ENCODE measurements at places on chromosomes 5 and 9. TPM values are rescaled to one million over a fixed set of nuclear protein-coding genes. Genes with fewer than 3 reads are reported as not detected.
A peak's percentile ranks its signal among the peaks of the same experiment; 100 is the strongest.

NDUFS4 gene
- total RNA-seq: 80.7 TPM

IFNA2 gene
- total RNA-seq: not detected

DNA sequence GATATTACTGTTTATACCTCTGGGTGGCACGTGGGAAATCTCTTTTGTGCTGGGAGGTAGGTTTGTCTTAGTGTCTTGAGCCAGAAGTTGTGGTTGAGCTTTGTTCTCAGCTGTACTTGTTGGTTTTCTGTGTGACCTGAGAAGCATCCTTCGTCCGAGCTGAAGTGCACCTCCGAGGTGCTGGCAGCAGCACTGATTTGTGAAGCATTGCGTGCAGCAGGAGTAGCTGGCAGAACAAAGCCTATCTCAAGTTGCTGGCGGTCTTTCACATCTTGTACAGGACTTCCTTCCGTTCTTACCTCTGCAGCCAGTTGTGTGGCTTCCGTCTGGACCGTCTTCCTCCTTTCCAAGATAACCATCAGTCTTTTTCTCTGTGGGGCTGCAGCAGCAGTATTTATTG is 4.3 kb downstream of the PRRC2B start:
- DNase-seq: no peak

CSF2 gene
- total RNA-seq: not detected

RMI1 gene
- total RNA-seq: 10.9 TPM

- no peak for DNase-seq
Observed at GRCh38 chr5:95256991-95257390, 27.9 kb downstream of the MCTP1 start.

DNA sequence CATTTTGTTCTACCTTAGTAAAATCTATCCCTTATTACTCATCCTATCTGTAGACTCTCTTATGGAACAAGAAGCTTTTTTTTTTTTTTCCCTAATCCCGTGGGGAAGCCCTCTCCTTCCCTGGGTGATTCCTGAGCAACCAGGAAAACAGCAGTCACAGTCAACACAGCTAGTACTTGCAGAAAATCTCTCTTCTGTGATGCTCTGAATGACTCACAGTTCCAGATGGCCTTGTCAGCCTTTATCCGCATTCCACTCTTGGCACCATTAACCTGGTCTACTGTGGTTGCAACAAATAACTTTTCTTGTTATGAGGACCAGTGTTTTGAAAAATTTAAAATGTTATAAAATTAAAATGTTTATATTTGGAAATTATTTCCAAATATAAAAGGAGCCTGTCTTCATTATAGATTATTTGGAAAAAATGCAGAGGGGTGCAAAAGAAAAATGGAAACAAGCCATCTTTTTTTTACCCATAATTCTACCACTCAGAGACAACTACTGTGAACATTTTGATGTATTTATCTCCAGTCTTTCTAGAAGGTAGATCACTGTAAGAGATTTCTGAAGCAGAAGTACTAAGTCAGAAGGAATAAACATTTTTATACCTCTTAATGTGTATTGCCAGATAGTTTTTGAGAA is 486.7 kb downstream of the RAB3C start:
- DNase-seq: peak; percentile 74

- no peak for DNase-seq
Observed at GRCh38 chr5:1195916-1196315, 5.5 kb upstream of the SLC6A19 start.

DNA sequence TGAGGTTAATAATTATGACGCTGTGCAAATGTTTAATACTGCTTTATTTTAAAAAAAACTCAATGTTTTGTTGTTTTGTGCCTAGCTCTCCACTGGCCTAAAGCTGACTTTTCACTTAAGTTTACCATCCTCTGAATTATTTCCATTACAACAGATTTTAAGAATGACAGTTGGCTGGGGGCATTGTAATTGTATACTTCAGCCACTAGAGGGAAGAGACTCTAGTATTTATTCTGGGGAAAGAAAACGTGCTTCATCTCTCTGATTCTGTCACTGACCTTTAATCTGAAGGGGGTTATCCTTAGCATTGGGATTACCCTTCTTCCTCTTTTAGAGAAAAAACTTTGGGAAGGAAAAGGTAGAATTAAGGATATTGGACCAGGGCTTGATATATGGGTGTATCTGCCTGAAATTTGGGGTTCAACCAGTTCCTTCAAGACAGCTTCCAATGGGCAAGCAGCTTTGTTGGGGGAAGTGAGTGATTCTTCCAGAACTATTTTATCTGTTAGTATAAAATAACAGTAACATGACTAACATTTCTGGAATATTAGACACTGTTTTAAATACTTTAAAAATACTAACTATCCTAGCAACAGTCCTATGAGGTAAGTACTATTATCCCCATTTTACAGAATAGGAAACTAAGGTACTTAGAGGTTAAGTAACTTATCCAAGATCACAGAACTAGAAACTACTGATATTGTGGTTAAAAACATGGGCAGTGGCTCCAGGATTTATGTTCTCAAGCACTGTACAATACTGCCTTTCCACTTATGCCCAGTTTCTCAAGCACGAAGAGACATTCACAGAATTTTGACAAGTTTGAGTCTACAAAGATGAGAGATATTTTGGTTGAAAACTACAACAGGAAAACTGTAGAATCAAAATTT is 208.4 kb downstream of the CD180 start:
- no peak for DNase-seq

GRCh38 chr5:150469718-150470469 is 20.4 kb upstream of the RPS14 start:
- peak; percentile 65 for DNase-seq

PCDHB11 gene
- total RNA-seq: 8.9 TPM

- DNase-seq: no peak
Observed at GRCh38 chr5:158179271-158179670, 320.3 kb upstream of the CLINT1 start.

SHOC1 gene
- 0.58 TPM for total RNA-seq

NEURL1B gene
- 17.8 TPM for total RNA-seq

DNA sequence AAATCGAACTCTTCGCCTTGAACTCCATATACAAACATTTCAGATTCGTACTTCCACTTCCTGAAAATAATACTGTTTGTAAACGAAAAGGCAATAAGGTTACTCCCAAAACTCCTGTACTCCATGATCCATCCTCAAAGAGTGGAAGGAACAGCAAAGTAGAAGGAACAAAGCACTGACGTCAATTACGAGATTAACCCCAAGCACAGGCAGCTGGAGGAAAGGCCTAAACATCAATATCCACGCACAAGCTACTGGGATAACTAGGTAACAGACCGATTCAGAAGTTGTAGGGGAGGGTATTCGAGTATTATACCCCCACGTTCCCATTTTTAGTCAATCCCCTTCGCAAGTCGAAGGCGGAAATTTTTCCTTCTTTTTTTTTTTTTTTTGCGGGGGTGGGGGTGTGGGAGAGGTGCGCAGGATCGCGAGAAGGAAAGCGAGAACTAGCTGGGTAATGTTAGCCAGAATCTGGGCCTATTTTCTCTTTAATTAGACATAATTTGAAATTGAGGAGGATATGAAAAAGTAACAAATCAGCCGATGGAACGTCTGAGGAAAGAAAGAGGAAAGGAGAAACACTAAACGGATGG is 909 bp downstream of the AFF4 start:
- peak; percentile 24 for DNase-seq

SLC6A3 gene
- 0.23 TPM for total RNA-seq

- DNase-seq: no peak
Observed at GRCh38 chr5:158953929-158954534, 145.7 kb downstream of the EBF1 start.

GRCh38 chr9:117763314-117763713 is 59.1 kb downstream of the TLR4 start:
- DNase-seq: no peak

GRCh38 chr5:116038817-116039216 is 6.5 kb downstream of the ARL14EPL start:
- DNase-seq: no peak

DNA sequence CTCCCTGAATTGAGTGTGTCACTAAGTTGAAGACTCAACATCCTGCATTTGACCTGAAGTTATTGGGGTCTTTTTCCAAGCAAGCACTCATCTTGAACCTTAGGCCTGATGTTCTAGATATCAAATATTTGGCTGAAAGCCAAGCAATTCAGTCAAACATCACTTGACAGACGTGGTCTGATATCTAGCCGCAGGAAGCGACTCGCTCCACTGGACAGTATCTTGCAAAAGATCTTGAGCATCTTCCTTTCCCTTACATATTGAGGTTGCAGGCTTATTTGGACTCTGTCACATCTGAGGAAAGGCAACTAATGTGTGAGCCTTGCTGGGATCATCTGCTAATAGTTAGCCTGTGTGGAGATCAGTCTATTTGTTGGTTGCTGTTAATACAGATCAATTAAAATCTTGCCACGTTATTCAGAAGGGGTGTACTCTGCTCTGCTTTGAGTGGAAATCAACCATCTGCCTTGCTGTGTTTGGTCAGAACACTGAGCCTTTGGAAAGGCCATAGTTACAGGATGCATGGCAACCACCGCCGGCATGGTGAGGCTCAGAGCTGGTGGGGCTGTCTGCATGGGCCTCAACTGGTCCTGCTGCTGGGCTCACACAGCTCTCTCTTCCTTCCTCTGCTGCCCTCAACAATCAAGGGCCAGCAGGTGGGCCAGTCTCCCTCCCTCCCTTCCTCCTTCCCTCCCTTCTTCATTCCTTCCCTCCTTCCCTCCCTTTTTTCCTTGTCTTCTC is 166.9 kb upstream of the KLF9 start:
- no peak for DNase-seq

EGR1 gene
- 2.0 TPM for total RNA-seq

PTTG1 gene
- total RNA-seq: 383 TPM

GRCh38 chr5:124371111-124371706 is 375.2 kb downstream of the ZNF608 start:
- DNase-seq: no peak

DNA sequence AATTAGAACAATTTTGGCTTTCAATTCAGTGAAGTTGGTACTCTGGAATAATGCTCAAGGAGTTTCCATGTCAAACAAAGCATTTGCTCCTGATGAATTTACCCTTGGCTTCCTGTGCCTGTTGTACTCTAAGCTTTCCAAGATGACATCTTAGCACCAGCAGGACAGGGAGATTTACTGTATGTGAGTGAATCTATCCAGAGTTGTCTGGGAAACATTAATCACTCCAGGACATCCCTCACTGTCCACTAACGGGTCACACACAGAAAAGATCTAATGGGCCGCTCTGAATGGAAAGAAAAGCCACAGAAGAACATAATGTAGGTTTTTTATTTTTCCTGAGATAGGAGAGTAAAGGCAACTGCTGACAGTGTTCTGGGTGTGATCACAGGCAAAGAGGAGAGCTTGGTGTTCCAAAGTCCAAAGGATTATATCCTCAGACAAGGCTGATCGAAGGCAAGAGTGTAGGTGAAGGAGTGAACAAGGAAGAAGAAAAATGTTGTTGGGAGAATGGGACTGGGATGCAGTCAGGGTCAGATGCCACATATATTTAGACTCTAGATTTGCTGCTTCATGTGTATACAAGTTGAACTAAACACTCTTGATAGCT is 167.7 kb upstream of the RPS23 start:
- DNase-seq: no peak

DNA sequence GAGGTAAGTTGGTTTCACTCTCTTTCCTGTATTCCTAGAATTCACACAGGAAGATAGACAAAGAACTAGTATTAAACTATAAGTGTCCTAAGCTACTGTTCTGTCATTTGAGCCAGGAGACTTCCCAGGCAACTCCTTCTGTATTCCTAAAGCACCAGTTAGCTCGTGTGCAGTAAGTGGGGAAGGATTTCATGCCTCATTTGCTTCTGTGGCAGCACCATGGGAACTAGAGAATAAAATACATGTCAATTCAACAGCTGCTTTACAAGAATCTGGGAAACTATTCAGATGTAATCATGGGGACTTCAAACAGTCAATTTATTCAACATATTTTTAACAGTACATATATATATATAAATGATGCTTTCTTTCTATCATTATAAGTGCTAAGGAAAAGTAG is 762.3 kb downstream of the PRELID2 start:
- no peak for DNase-seq

DNA sequence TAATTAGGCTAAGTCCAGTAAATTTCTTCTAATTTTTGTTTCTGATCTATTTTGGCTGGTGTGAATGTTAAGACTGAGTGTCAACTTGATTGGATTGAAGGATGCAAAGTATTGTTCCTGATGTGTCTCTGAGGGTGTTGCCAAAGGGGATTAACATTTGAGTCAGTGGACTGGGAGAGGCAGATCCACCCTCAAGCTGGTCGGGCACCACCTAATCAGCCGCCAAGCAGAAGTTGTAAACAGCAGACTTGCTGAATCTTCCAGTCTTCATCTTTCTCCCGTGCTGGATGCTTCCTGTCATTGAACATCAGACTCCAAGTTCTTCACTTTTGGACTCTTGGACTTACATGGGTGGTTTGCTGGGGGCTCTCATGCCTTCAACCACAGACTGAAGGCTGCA is 21.4 kb upstream of the MLLT3 start:
- DNase-seq: no peak

GRCh38 chr5:146653560-146653959 is 137.6 kb upstream of the GPR151 start:
- no peak for DNase-seq

GRCh38 chr9:36112516-36112915 is 24.0 kb upstream of the GLIPR2 start:
- no peak for DNase-seq
